Amniotic stem cell (primary cell): ENCODE measurements at places on chromosomes 6 and 20.

- DNase-seq: no peak
Observed at GRCh38 chr6:165439928-165440554, 130.6 kb upstream of the C6orf118 start.

DNA sequence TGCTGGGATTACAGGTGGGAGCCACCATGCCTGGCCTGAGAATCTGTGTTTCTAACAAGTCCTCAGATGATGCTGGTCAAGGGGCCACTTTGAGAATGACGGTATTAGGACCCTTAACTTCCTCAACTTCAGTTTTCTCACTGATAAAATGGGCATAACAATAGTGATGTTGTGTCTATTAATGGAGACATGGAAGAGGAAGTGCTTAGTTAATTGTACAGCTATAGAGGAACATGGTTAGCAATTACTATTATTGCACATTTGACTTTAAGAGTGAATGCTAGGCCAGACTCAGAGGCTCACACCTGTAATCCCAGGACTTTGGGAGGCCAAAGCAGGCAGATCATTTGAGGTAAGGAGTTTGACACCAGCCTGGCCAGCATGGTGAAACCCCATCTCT, 12.7 kb downstream of the DPPA5 start:
- no peak for DNase-seq

DNA sequence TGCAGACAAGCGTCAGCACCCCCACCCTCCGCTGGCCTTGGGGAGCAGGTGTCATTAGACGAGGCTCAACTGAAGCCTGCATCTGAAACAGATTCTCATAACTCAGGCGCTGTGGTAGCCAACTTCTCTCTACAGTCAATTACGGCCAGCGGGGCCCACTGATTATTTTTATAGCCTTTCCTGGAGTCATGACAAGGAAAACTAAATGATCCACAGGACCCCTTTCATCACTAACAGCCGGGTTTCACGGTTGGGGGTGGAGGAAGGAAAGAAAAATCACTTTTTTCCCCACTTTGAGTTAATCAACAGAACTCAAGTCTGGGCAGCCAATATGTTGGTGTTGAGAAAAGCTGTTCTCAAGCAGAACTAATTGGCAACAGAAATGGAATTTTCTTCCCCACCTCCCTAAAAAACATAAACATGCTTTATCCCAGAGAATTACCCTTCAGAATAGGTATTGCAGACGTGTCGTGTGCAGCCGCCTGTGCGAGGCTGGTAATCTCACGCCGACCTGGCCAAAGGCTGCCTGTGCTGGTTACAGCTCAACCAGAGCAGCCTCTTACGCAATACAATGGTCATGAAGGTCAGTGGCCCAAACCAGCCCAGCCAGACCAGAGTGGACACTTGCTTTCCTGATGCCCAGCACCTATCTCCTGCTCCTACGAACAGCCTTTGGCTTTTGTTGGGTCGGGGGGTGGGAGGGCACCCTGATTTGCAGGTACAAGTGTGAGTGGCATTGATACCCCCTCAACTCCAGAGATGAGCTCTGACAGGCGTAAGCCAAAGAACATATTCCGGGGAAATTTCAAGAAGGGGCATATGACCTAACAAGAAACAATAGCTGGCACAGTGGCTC, 11.0 kb downstream of the RIPOR3 start:
- DNase-seq: no peak

- no peak for DNase-seq
Observed at GRCh38 chr20:61385731-61386130, 133.7 kb downstream of the CDH4 start.

DNA sequence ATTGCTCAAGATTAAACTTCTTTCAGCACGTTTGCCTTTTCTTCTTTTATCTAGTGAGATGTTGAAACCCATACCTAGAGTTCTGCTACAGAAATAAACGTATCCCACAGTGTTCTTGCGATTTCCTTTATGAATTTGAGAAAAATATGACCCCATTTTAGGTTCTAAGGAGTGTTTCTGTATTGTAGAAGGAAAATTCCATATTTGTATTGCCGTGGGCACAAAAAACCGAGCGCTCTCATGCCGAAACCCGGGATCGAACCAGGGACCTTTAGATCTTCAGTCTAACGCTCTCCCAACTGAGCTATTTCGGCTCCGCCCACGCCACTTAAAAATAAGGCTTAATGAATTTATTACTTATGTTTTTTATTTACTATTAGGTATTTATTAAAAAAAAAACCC, 23.7 kb downstream of the ZNF311 start:
- DNase-seq: no peak

- DNase-seq: no peak
Observed at GRCh38 chr20:62818592-62819493, 2.0 kb downstream of the COL9A3 start.
